ENCODE measurements at places on chromosomes 11 and 22.
A peak's percentile ranks its signal among the peaks of the same experiment; 100 is the strongest.

GRCh38 chr11:65121447-65121864, 478 bp downstream of the FAU start:
- peak; percentile 36 for DNase-seq

GRCh38 chr11:15985860-15986139, 370.5 kb downstream of the SOX6 start:
- DNase-seq = no peak

- no peak for DNase-seq
These were observed 381.8 kb downstream of the TBC1D22A start for GRCh38 chr22:47144076-47144765.

DNA sequence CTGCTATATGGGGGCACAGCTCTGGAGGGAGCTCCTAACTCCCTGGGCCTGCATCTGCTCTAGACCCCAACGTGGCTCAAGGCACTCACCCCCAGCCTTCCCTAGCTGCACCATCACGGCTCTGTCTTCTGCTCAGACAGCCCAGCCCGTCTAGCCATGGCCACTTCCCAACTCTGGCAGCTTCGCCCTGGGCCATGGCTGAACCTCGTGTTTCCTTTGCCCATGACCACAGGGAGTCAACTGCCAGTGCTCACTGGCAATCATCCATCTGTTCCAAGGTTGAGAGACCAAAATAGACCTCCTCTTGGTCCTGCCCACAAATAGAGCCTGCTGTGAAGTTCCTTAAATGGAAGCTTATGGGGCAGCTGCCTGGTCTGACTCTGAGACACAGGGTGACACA, 5.4 kb downstream of the LMO1 start:
- DNase-seq = no peak

DNA sequence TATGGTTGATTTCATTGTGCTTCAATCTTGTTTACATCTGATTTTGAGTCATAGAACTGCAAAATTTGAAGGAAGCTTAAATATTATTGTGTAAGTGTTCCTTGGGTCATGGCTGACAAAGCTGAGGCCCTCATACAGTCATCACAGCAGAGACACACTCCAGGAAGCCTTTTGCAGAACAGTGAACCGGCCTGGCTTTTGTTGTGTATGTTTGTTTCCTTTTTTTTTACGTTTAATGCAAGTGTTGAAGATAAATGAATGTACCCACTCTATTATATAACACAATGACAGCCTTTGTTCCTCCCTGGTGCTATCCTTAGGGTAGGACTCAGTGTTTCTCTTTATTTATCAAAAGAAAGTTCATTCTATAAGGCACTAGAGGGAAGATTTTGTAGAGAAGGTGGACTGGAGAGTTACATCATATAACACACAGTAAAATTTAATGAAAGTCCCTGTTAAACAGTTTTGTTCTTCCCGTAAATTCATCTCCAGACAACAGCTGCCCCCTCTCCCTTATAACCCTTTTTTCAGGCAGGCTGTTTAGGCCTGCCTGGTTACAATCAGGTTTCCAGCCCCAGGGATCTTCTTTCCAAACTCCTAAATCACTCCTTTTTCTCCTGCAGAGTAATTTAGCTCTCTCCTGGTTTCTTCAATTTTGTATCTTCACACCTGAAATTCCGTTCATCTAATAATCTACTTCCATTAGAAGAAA, 34.3 kb upstream of the CSTF3 start:
- no peak for DNase-seq

DNA sequence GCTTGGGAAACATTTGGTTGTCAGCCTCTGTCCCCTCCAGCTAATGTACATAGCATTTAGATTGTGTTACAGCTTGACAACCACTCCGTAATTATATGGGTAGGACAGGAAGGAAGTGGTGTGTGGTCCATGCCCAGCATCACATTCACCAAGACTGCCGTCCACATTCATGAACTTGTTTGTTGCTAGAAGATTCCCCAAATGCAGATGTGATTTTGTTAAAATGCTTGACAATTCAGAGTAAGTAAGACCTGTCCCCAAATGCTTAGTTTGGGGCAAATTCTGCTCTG, 1482.7 kb downstream of the TBC1D22A start:
- no peak for DNase-seq

DNA sequence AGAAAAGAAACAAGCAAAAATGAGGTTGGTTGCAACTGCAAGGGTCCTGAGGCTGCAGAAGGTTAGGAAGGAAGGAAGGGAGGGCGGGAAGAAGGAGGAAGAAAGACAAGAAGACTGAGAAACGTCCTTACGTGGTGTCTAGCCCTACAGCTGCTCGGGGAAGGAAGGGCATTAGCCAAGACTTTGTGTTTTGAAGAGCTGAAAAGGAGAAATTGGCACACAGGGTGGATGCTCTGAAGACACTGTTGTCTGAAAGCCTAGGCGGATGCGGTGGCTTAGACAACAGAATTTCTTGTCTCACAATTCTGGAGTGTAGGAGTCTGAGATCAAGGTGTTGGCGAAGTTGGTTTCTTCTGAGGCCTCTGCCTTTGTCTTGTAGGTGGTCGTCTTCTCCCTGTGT, 60.7 kb downstream of the MCM5 start:
- no peak for DNase-seq

- DNase-seq = no peak
These were observed 22.3 kb downstream of the SLC6A5 start for GRCh38 chr11:20621679-20622078.

- DNase-seq = no peak
These were observed 18.2 kb downstream of the DAGLA start for GRCh38 chr11:61698173-61698948.

DNA sequence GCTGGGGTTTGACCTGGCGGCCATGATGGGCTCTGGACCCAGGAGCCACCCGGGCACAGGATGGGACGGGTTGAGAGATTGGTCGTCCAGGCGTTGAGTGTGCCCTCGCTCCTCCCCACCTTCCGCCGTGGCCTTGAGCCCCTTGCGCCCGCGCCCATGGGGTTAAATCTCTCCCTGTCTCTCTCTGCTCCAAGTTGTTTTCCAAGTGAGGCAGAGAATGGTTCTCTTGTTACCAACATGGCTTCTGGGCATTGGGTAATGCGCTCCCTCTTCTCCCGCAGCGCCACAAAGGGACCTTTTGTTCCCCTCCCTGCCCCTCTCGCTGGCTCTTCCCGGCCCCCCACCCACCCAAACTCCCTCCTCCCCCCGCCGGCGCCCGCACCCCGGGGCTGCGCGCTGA, 18.8 kb upstream of the PICK1 start:
- DNase-seq = no peak

GRCh38 chr11:78808923-78809322, 234.3 kb upstream of the NARS2 start:
- DNase-seq = no peak

DNA sequence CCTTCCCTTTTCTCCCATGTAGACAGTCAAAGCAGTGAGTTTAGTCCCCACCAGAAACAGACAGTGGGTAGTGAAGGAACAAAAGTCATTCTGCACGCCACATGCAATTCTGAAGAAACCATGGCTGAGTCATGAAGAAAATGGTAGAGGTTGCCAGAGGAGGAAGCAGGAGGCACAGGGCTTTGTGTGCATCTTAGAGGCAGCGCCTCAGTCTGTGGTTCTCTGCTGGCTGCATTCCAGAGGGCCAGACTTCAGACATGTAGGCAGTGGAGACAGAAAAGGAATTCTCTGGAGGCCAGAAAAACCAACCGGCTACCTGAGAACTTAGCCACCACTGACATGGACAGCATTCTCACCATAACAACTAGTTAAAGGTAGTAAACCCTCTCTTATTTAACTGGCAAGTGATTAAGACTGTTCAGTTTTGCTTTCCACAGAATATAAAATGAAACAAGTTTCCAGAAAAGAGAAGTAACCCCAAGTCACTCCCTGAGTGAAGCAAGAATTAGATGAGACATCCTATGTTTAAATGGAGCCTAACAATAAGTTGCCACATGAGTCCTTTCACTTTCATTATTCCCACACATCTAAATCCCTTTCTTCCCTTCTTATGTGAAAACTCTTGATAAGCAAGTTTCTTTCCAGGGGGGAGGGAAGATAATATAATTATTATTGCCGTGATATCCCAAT, 556.1 kb downstream of the SOX6 start:
- DNase-seq = peak; percentile 24

DNA sequence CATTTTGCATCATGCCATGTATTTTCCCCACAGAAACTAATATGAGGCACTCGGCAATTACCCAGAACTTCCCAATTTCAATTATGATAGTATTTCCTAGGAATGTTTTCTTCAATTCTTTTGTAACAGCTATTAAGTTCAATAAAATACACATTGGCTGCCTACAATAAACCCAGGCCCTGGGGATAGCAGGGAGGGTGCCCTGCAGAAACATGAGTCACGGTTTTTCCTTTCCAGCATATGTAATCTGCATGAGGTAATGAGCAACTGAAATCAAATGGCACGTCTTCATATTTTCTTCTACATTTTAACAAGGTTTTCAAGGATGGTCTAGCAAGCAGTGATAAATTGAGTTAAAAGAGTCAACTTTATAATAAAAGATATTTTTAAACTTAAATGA, 32.0 kb downstream of the GUCY1A2 start:
- no peak for DNase-seq

DNA sequence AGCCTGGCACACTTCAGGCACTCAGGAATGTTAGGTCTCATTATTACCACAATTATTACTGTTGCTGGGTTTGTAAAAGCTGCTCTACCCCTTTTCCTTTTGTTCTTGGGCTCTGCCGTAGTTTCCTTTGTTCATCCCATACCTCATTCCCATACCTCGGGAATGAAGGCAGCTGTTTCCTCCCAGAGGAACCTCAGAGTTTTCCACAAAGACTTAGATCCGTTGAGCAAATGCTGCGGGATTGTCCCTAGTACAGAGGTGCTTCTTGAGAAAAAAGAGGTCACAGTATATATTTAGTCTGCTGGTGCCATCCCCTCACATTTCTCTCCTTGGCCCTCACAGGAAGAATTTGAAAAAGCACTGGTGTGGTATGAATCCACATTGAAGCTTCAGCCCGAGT, 134.7 kb downstream of the TTC17 start:
- no peak for DNase-seq

DNA sequence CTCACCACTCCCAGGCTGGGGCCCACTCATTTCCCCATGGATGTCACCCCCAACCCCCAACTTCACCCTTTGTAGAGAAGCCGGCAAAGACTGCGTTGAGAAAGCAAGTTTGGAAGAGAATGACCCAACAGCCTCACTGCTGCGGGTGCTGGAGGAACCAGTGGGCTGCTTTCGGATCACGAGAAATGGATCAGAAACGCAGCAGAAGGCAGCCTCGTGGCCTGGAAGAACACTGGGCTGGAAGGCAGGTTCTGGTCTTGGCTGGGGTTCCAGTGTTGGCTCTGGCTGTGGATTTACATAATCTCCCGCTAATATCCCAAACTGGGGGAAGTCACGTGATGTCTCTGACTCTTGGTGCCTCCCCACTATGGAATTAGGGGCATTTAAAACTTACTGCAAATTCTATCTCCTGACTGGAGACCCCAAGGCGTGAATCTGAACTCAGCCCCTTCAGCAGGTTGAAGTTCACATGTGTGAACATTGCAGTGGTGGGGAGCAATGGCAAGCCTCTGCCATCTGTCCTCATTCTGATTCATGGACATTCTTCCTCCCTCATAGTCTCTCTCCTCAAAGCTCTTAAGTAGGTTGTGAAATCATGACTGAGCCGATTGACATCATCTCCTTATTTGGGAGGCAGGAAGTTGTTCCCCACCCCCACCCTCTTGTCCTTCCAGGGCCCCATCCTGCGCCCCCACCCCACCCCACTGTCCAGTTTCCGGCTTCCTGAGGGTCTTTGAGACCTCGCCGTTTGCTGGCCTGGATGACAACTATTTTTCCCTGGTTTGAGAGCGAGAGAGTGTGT, 37.0 kb upstream of the TIMP3 start:
- DNase-seq = no peak

GRCh38 chr11:71255323-71255722, 2.9 kb upstream of the SHANK2 start:
- no peak for DNase-seq

DNA sequence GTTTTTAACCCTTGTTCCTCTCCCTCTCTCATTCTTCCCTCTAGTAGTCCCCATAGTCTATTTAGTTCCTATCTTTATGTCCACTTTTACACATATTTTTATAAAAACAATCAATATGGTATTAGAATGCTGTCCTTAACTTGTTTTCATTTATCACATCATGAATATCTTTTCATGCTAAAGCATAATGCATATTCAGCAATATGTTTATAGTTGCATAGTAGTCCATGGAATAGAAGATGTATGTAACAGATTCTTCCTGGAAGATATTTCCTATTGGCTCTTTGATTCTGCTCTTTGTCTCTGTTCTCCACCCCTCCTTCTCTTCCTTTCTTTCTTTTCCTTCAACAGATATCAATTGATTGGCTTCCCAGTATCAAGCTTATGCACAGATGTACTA, 1047.1 kb upstream of the TENM4 start:
- DNase-seq = no peak

DNA sequence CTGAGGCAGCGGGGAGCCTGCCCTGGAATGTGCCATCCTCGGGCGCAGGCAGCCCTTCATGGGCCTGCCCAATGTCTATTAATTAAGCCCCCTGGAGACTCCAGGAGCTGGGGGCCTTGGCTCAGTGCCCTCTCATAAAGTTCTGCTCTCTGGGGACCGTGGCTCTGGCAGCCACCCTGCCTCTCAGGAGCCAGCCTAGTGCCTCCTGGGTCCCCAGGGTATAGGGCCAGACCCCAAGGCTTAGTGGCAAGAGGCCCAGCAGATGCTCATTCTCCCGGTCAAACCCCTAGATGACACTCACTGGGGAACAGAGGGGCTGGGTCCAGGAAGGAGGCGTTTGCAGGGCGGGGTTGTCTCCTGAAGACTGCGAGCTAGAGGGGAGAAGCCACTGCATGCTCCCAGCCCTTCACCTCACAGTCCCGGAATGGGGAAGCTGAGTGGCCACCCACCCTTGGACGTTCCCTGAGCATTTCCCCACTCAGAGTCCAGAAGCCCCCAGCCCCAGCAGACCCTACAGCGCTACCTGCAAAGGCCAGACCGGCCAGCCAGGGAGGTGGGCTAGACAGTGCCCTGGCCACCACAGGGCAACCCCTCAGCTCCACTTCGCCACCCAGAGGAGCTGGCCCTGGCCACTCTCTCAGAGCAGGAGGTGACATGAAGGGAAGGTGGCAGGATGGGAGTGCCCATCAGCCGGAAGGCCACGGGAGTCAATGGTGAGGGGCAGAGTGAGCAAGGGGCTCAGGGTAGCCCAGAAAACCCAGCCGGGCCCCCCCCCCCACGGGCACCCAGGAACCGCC, 83.0 kb downstream of the CDKN1C start:
- peak; percentile 0 for DNase-seq

GRCh38 chr11:105689631-105690030, 79.8 kb downstream of the GRIA4 start:
- DNase-seq = no peak
